Heart left ventricle (tissue), 16 donors: ENCODE measurements at places on chromosomes 12 and 14. TPM values are rescaled to one million over a fixed set of nuclear protein-coding genes. Genes with fewer than 3 reads are reported as not detected.

The DHRS2 gene
- polyA plus RNA-seq = 0.04 TPM

The RND1 gene
- 0.53 TPM for polyA plus RNA-seq

The DENND5B gene
- 8.2 TPM for polyA plus RNA-seq

The CLEC2B gene
- 3.7 TPM for polyA plus RNA-seq

The TAS2R43 gene
- polyA plus RNA-seq = not detected

The UBE2N gene
- 55.8 TPM for polyA plus RNA-seq

The SLC6A15 gene
- polyA plus RNA-seq = not detected

The LRRC43 gene
- polyA plus RNA-seq = 0.15 TPM

The KLRC1 gene
- polyA plus RNA-seq = 0.10 TPM

The ANO4 gene
- 0.10 TPM for polyA plus RNA-seq

The ARHGEF25 gene
- polyA plus RNA-seq = 20.3 TPM

The C14orf39 gene
- not detected for polyA plus RNA-seq

The ZBTB42 gene
- 4.2 TPM for polyA plus RNA-seq

The TBC1D30 gene
- 0.15 TPM for polyA plus RNA-seq

The C12orf60 gene
- polyA plus RNA-seq = 5.3 TPM

The ACVRL1 gene
- 35.1 TPM for polyA plus RNA-seq

The SMCO3 gene
- polyA plus RNA-seq = 0.57 TPM

The LRRC10 gene
- 30.1 TPM for polyA plus RNA-seq

The KRT78 gene
- polyA plus RNA-seq = not detected

The MYRFL gene
- 0.18 TPM for polyA plus RNA-seq

The AVPR1A gene
- polyA plus RNA-seq = 3.1 TPM

The AKAP3 gene
- 2.1 TPM for polyA plus RNA-seq

The TOMM20L gene
- not detected for polyA plus RNA-seq

The NFKBIA gene
- polyA plus RNA-seq = 64.3 TPM

The OR6C1 gene
- polyA plus RNA-seq = not detected

The DIO3 gene
- not detected for polyA plus RNA-seq

The ARMH4 gene
- 1.8 TPM for polyA plus RNA-seq
